Daoy (cell line): ENCODE measurements at places on chromosomes 2 and 18. TPM values are rescaled to one million over a fixed set of nuclear protein-coding genes. Genes with fewer than 3 reads are reported as not detected.
A peak's percentile ranks its signal among the peaks of the same experiment; 100 is the strongest.

UBE2F gene
- 73.9 and 87.1 TPM in 2 replicates for total RNA-seq

DNA sequence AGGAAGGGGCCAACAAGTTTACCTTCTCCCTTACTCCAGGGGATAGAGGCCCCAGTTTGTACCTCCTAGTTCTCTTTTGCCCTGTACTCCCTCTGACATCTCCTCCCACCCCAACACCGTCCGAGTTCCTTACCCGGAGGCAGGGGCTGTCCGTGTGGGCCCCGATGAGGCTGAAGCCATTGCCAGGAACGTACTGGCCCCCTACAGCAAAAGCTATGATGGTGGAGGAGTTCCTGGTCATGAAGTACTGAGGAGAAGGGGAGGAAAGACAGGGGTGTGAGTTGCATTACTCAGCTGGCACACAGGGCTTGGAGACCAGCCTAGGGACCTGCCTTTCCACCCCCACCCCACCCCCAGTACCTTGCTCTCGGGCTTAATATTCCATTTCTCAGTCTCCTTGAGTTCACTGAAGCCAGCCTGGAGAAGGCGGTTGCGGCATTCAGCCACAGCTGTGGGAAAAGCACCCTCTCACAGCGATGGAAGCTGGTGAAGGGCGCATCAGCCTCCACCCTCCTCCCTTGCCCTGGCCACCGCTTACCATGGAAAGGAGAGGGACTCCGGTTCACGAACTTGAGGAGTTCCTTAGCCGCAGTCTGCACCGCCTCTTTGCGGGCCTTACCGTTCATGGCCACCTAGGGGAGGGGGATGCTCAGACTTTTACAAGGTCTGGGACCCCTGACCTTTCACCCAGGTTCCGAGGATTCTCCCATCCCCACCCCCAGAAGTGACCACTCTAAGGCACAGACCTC is 1.0 kb downstream of the DNPEP start:
- no peak for DNase-seq

DYNAP gene
- not detected in 2 replicates for total RNA-seq

ZNF397 gene
- total RNA-seq: 6.9 and 9.5 TPM in 2 replicates

GRCh38 chr18:74589811-74590210 is 7.9 kb upstream of the ZNF407 start:
- DNase-seq: no peak

RNF103 gene
- total RNA-seq: 5.8 and 7.0 TPM in 2 replicates

- peak; percentile 94 for DNase-seq
Measured at GRCh38 chr2:46073540-46074046, 223.6 kb upstream of the EPAS1 start.

DNA sequence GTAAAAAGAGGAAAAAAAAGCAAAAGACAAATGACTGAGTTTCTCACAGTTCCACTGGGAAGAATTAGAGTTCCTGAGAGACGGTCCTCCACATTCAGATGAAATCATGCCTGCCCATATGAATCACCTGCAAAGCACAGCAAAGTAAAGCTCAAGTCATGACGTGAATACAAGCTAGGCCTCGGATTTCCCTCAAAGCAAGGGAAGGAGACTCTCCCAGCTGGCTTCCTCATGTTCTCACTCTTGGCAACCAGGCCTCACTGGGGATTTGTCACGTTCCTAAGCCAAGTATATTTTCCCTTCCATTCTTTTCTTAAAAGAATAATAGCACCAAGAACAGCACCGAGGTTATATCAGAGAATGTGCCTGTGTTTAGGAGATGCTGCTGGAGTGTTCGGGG is 47.0 kb downstream of the CYP27C1 start:
- peak; percentile 73 for DNase-seq

RAPH1 gene
- total RNA-seq: 5.8 and 16.4 TPM in 2 replicates

GRCh38 chr2:24494410-24494809 is 3.4 kb downstream of the NCOA1 start:
- DNase-seq: no peak

DNA sequence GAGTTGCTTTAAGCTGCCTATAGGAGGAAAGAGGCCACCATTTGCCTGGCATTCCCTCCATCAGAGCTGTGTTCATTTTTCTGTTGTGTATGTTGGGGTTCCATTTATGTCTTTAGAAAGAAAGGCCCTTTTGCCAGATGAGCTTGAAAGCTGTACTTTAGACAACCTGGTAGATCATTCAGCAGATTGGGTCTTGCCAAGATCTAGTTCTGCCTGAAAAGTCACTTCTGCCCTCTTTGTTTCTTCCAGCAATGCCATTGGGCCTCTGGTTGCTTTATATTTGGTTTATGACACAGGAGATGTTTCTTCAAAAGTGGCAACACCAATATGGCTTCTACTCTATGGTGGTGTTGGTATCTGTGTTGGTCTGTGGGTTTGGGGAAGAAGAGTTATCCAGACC is 14.4 kb downstream of the SLC20A1 start:
- DNase-seq: no peak

LOXHD1 gene
- not detected in 2 replicates for total RNA-seq

DNA sequence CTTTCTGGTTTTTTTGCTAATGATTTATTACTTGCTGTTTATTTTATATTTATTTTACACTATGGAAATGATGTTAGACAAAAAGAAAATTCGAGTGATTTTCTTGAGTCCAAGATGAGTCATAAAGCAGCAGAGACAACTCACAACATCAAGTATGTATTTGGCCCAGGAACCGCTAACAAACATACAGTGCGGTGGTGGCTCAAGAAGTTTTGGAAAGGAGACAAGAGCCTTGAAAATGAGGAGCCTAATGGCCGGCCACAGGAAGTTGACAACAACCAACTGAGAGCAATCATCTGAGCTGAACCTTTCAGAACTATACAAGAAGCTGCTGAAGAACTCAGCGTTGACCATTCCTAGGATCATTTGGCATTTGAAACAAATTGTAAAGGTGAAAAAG is 594.1 kb downstream of the SATB2 start:
- DNase-seq: no peak

SS18 gene
- total RNA-seq: 74.1 and 162 TPM in 2 replicates

CAPN13 gene
- total RNA-seq: not detected in 2 replicates

GATA6 gene
- 18.2 and 19.0 TPM in 2 replicates for total RNA-seq

- no peak for DNase-seq
Measured at GRCh38 chr2:217667035-217667434, 335.8 kb downstream of the TNS1 start.

GRCh38 chr2:20584045-20584398 is 66.9 kb downstream of the HS1BP3 start:
- DNase-seq: no peak

HK2 gene
- total RNA-seq: 7.7 and 8.9 TPM in 2 replicates

RAPGEF4 gene
- 0.24 and 0.51 TPM in 2 replicates for total RNA-seq

DNA sequence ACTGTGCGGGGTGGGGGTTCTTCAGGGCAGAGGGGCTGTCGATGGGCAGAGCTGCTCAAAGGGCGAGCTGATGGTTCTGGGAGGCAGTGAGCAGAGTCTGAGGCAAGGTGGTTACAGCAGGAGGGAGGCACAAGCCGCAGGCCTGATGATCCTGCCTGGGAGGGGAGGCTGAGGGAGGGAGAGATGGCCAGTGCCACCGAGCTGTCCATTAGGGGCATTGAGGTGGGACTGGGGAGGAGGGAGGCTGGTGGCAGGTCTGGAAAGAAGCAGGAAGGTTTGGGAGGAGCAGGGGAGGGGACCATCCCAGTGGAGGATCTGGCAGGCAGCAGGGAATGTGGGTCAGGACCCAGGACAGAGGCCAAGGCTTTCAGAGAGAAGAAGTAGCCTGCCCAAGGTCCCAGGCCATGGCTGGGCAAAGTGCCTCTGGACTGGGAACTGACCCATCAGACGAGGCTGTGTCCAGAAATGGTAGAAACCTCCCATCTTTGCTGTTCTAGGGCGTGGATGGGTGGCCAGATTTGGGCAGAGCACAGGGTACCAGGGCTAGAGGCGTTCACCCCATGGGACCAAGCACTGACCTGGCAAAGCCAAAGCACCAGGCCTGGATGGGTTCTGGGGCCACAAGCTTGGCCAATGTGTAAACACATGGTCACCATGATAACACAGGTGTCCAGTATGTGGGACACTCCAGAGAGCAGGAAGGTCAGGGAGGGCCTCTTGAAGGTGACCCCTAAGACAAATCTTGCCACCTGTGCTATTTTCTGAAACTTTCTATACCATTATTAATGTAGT is 55.5 kb downstream of the INHBB start:
- DNase-seq: no peak

GRCh38 chr2:168510125-168510756 is 54.2 kb downstream of the CERS6 start:
- DNase-seq: no peak

GRCh38 chr2:219446101-219446504 is 11.5 kb downstream of the SPEG start:
- DNase-seq: peak; percentile 57

- DNase-seq: peak; percentile 37
Measured at GRCh38 chr2:150878356-150878755, 383.3 kb downstream of the RBM43 start.

- no peak for DNase-seq
Measured at GRCh38 chr2:230914886-230915285, 10.2 kb downstream of the GPR55 start.

LYPD6B gene
- total RNA-seq: 8.0 and 10.2 TPM in 2 replicates

GRCh38 chr2:217248312-217248935 is 388.6 kb upstream of the TNP1 start:
- DNase-seq: peak; percentile 42

- DNase-seq: peak; percentile 15
Measured at GRCh38 chr18:47595831-47596501, 334.5 kb downstream of the SMAD2 start.

DNA sequence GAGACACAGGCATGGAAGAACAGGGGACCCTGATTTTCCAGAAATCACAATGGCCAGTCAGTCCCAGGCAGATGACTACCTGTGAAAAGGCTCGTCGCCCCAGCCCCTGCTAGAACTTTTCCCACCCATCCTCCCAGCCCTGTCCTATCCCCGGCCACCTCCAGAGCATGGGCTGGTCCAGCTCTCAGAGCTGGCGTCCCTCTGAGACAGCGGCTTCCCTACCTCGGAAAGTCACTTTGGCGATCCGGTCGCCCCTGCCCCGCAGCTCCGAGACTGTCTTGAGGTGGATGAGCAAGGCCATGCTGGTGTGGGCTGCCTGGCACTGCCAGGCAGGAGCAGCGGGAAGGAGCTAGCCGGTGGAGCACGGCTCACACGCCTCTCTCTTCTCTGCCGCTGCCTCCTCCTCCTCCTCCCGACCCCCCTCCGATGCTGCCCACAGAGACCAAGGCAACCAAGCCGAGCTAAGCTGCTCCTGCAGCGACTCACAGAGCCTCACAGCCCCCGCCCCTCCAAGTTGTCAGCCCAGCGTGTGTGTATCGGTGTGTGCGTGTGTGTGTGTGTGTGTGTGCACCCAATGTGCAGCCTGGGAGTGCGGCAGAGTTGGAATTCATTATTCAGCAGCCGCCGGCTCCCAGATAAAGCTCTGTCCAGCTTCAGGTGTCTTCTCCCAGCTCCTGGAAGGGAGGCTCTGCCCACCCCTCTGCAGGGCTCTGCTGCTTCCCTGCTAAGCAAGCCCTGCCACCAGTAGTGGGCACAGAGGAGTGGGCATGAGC is 80.5 kb upstream of the OTOF start:
- DNase-seq: no peak

GRCh38 chr2:21198637-21199036 is 74.9 kb downstream of the TDRD15 start:
- no peak for DNase-seq

- no peak for DNase-seq
Measured at GRCh38 chr2:86510436-86510933, 52.8 kb downstream of the CHMP3 start.

SLC40A1 gene
- 2.3 and 5.6 TPM in 2 replicates for total RNA-seq

DNA sequence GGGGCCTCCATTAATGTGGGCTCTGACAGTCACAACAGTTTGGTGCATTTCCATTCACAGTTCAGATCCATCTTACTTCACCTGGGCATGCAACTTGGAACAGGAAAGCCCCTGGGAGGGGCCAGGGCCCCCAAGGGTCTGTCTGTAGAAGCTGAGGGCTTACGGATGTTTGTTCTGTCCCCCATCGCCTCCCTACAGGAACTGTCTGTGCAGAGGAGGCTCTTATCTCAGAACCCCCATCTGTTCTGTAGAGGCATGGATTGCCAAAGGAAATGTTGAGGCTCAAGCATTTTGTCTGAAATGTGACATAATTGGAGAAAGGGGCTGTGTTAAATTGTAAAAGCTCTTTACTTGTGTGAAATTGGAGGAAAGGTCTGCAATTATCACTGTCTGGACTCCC is 334.3 kb downstream of the CLIP4 start:
- DNase-seq: no peak

UGT1A9 gene
- 0.24 and 1.0 TPM in 2 replicates for total RNA-seq

GRCh38 chr18:23163786-23164533 is 28.7 kb downstream of the CABLES1 start:
- no peak for DNase-seq

DNA sequence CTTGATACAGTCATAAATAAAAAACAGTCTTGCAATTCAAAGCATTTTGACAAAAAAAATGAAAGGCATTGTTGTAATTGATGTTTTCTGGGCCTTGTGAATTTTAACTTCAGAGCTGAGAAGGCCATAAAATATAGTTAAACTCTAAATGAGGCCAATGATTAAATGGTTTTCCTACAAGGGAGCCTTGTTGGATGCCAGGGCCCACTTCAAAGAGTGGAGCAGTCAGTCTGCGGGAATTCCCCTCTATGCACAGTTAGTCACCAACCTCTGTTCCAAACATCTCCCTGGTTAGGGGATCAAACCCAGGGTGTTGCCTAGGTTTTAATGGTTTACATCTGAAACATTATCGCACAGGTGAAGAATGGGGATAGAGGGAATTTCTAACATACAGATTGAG is 143.4 kb downstream of the NCKAP5 start:
- DNase-seq: peak; percentile 89

DNA sequence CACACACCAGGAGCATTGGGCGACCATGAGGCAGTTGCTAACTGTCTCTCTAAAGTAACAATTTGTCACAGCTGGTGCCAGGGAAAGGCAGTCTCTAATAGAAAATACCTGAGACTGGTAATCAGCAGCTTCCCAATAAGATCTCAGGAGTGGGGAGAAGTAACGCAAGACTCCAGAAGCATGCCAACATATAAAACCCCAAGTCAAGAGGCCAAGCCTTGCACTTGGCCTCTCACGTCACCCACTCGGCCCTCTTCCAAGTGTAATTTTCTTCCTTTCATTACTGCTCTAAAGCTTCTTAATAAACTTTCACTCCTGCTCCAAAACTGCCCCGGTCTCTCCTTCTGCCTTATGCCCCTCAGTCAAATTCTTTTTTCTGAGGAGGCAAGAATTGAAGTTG is 455.6 kb upstream of the ACVR2A start:
- DNase-seq: no peak

DNA sequence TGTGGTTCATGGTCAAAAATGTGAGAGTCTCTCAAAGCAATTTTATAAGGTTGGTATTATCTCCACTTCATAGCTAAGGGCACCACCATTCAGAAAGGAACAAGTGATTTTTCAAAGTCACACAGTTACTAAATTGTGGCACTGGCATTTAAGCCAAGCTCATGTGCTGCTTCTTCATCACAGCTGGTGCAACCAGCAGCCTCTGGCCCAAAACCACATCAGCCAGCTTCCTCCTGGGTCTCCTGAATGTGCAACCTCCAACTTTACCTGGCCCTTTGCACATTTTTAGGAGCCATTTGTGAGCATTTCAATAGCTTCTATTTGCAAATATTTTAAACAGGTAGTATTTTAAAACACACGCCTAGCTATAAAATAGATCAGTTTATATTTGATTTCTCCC is 293.7 kb downstream of the BCL11A start:
- DNase-seq: no peak
